NCI-H2081 (cell line): ENCODE measurements at places on chromosomes 4 and X.
A peak's percentile ranks its signal among the peaks of the same experiment; 100 is the strongest.

- peak; percentile 39 for DNase-seq
These were observed 367.2 kb downstream of the BMPR1B start for GRCh38 chr4:95124906-95125504.

GRCh38 chr4:26287756-26288155 lies 33.1 kb upstream of the RBPJ start:
- no peak for DNase-seq

DNA sequence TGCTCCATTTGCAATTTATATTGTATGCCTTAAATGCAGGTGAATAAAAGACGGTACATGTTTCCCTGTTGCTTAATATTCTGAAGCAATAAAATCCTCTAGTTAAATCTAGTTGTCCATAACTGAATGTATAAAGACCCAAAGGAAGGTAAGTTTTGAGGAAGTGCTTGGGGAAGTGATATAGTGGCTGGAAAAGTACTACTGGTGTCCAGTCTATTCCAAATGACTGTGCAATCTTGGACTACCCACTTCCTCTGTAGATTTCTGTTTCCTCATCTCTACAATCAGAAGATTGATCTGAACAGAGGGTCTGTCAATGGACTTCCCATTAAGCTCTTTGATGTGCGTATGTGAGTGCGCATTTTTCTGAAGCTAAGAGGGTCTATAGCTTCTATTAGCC lies 17.0 kb downstream of the SNCA start:
- DNase-seq, result no peak

DNA sequence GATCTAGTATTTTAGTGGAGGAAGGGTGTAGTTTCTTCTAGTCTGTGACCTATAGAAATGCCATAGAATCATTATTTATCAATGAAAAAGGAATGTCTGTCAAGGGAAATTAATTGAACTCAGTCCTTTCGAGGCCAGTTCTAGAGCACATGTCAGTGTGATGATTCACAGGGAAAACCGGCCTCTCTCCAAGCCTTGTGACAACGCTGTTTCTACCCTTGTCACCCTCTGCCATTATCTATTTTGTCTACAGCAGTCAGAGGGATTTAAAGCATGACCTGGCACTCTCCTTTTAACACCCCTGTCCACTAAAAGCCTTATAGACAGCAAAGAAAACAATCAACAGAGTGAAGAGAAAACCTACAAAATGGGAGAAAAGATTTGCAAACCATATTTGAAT lies 119.8 kb downstream of the DRD5 start:
- no peak for DNase-seq

DNA sequence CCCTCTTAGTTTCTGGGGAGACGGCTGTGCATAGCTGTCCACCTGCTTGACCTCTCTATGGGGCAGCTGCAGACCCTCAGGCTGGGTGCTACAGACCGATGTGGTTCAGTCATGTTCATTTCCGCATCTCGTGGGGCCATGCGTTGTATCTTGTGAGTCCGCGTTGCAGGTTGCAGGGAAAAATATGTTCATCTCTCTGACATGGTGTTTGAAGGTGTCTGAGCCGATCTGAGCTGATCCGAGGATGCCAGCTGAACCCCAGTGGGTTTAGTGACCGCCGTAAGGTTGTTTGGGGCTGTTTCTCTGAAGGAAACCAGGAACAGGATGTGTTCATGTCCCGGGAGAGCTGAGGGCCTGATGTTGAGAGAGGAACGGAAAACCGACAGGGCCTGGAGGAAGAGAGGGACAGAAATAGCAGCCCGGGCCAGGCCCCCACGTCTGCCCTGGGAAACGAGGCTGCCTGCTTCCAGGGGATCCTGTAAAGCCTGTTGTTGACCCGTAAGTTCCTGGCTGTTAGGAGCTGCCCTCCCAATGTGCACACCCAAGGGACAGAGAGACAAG lies 9.8 kb upstream of the P2RY8 start:
- DNase-seq, result no peak

DNA sequence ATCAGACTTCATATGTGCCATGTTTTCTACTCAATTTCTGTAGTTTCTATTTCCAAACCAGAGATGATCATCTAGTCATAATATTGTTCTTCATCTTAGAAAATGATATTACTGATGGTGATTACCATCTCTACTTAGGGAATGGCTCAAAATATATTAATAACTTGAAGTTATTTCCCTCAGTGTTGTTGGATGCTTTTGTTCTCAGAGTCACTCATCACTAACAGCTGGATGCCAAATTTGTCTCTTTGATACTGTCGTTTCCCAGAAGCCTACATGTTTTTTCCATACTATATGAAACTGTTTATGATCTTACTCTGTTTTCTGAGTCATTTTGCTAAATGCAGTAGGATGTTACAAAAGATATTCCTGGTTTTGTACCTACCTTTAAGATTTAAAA lies 8.9 kb downstream of the PGAM4 start:
- DNase-seq, result no peak

DNA sequence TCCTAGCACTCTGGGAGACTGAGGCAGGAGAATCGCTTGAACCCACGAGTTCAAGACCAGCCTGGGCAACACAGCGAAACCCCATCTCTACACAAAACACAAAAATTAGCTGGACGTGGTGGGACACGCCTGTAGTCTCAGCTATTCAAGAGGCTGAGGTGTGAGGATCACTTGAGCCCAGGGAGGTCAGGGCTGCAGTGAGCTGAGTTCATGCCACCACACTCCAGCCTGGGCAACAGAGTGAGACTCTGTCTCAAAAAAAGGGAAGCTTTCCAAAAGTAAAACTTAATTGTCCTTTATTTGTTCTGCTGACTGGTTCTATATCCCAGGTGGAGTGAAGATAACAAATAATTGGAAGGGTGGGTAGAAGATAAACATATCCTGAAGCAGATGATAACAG lies 45.6 kb downstream of the ABCG2 start:
- no peak for DNase-seq

- DNase-seq, result peak; percentile 16
These were observed 41.9 kb downstream of the WDR1 start for GRCh38 chr4:10074767-10075105.

DNA sequence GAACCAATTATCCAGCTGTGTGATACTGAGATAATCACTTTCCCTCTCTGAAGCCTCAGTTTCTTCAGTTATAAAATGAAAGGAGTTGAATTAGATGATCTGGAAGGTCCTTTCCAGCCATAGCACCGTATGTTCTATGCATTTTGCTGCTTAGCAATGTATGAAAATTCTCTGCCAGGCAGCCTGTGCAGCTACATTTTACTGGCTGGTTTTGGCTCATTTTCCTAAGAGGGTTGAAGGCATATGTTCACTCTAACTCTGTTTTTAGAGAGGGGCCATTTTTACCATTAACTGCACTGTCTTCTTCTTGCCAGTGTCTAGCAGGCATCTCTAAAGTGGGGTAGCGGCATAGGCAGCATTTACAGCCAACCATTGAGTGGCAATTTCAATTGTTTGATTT lies 26.1 kb downstream of the TRPC5 start:
- no peak for DNase-seq

DNA sequence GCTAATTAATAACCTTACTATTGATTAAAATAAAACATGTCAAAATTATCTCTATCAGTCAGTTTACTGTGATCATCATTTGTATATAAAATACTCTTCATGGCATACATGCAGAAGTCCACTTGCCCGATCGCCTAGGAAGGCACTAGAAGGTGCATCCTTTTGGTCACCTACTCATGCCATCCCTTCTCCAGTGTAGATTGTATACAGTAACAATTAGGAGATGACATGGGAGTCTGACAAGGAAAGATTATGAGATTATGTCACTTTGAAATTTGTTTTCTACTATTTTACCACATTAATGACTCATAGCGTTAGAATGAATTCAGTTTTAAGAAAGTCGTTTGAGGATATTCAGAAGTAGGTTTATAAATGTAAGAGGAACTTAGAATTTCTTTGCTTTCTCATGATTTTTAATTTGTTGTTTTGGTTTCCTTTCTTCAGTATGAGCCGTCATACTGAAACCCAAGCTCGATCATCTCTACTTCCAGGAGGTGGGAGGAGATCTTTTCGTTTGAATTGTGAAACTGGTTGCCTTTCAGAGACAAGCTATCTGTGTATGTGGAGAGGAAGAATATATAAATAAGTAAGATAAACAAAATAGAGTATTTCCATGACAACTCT lies 51.1 kb upstream of the UNC5C start:
- no peak for DNase-seq

DNA sequence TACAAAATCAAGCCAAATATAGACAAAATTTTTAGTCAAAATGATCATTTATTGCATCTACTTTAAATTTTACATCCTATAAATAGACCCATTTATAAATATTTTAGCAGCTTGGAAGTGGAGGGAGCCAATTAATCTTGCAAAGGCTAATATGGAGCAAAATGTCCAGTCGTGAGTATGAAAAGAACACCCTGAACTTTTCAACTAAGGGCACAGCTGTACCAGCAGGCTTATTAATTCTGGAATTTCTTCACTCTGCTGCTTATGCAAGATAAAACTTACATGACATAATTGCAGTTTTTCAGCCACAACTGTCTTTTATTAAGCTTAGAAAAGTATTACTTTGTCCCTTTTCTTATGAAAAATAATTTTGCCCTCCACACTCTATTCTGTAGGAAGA lies 22.9 kb upstream of the USP53 start:
- DNase-seq, result no peak
